ENCODE measurements at places on chromosomes 2 and 18.

DNA sequence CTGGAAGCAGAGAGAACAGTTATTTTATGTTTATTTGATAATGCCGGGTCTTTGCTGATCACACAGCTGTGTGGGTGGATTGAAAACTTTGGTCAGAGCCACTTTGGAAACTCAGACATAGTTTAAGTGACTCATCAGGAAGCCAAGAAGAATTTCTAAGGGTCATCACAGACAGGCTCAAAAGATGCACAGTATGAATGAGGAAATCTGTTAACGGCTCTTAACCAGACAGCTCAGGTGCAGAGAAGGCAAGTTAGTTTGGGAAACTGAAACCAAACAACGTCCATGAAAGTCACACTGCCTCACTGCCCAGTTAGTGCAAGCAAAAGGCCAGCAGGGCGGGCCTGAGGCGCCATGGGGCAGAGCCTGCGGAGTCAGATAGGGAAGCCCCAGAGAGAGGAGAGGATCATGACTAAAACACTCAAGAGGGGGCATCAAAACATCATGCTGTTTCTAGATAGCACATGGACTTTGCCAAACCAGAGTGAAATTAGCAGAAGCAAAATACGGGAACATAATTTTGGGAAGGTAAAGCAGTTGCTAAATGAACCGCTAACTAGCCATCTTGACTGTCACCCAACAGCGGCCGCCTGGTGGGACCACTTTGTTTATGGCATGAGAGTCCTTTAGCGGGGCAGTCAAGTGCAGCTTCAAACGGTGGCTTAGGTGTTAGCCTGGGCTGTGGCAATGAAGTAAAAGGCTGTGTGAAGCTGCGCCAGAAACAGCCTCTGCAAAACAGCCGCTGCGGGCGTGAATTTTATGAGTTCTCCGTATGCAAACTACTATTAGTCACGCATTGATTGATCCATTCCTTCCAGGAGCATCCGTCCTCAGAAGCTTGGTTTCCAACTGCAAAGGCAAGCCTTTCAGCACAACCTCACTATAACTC lies 101.2 kb downstream of the KCTD18 start:
- DNase-seq, result peak; percentile 61

DNA sequence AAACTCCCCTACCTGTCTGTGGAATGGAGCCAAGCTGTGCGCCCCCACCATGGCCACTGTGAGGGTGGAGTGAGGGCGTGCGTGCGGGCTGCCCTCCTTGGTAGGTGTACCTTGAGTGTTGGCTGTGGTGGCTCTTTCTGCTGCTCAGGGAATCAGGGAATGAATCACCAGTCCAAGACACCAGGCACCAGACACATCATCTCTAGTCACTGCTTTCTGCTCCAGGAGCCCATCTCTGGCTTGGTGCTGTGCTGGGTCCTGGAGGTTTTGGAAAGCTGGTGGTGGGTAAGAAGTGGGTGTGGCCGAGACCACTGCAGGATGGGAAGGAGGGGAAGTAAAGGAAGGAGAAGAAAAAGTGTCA lies 209.9 kb downstream of the SEPTIN10 start:
- DNase-seq, result no peak

DNA sequence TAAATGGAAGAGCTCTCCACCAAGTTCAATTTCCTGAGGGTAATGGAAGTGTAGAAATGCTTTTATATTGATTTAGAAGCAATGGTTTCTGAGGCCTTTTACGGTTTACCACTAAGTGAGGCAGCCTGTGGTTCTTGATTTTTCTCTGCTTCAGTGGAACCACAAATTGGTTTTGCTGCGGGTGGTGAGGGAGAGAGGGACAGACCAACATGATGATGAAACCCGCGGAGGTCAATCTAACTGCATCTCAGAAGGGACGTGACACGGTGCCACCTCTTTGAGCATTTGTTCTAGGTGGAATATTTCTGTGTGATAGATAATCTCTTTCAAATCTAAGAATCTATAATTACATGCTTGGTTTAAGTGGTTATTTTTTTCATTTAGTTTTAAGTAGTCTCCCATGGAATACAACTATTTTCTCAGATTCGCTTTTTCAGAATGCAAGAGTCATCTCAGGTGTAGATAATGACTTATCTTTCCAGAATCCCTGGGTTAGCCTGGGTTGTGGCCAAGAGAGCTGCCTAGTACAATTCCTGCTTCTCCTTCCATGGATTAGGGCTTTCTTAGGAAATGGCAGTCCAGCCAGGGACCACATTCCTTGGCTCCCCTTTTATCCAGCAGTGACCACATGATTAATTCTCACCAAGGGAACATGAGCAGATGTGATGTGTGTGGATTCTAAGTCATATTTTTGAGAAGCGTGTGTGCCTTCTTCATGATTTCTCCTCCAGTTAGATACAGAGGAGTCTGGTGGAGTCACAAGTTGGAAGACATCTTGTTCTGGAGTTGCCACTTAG lies 52.5 kb downstream of the KCNE4 start:
- no peak for DNase-seq

DNA sequence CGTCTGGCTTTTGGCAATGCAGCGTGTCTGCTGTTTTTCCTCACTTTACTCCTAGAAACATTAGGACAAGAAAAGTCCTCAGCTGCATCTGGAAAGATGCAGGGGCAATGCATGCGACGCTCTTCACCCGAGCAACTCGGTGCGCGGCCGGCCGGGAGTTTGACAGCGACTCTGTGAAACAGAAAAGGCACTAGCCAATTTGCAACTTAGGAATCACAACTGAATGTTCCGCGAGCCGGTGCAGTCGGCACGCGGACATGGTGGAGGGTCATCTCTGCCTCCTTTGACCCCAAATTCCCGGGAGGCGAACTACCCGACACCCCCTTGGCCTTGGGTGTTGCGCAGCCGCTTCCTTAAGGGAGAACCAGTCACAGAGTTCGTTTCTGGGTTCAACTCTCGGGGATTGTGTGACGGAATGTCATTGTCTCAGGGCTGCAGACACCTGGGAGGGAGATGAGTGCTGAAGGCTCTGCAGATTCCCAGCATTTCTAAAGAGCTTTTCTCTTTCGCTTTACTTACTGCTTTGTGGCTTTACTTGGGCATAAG lies 9.8 kb downstream of the NR4A2 start:
- DNase-seq, result no peak

- DNase-seq, result no peak
These were observed 1.7 kb upstream of the ASPRV1 start for GRCh38 chr2:69962986-69963730.

DNA sequence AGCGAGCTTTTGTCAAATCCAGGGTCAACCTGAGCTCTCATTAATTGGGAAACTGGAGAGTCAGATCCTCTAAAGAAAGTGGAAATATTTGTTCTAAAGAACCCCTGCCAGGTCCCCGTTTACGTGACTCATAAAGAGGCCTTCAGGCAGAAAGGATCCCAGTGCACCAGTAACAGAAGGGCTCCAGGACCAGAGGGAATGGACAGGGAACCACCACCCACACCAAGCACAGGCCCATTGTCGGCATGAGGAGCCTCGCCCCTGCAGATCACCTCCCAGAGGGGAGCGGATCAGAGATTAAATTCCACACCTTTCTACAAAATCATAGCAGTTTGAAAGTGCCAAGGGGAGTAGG lies 16.4 kb upstream of the C1QL2 start:
- no peak for DNase-seq

GRCh38 chr2:83291083-83291482 lies 1168.0 kb downstream of the SUCLG1 start:
- DNase-seq, result no peak

- no peak for DNase-seq
These were observed 63.6 kb downstream of the COX7A2L start for GRCh38 chr2:42297322-42297936.
